ENCODE measurements at places on chromosomes 12 and 14. TPM values are rescaled to one million over a fixed set of nuclear protein-coding genes. Genes with fewer than 3 reads are reported as not detected.

- peak; percentile 85 for DNase-seq
- H3K4me1 ChIP-seq, result no peaks in the 10 kb centered on the region
- H3K36me3 ChIP-seq, result no peaks in the 10 kb centered on the region
- peak within 1 kb of the TSS; percentile 69 for H3K4me3 ChIP-seq
- no peak within 1 kb of the TSS for H3K27ac ChIP-seq
- peaks cover 21% of the 10 kb centered on the region for H3K27me3 ChIP-seq
Measured at GRCh38 chr12:56488041-56488955, at the start of gene GLS2. TSS of gene GLS2 (minus strand) at chr12:56488161. CDS start at chr12:56488118, 43 bp downstream.

GRCh38 chr12:12889701-12890100 is 1.7 kb upstream of the GPRC5A start:
- H3K27ac ChIP-seq, result no peak overlapping the region
- no peak for DNase-seq
- H3K4me3 ChIP-seq, result no peak overlapping the region
- peaks cover 20% of the 10 kb centered on the region for H3K4me1 ChIP-seq
- no peaks in the 10 kb centered on the region for H3K36me3 ChIP-seq

GRCh38 chr14:104356738-104357688 is 218.6 kb downstream of the KIF26A start:
- DNase-seq, result no peak
- no peaks in the 10 kb centered on the region for H3K36me3 ChIP-seq
- no peak overlapping the region for H3K27ac ChIP-seq
- no peak overlapping the region for H3K4me3 ChIP-seq
- H3K27me3 ChIP-seq, result no peaks in the 10 kb centered on the region
- no peaks in the 10 kb centered on the region for H3K4me1 ChIP-seq

DNA sequence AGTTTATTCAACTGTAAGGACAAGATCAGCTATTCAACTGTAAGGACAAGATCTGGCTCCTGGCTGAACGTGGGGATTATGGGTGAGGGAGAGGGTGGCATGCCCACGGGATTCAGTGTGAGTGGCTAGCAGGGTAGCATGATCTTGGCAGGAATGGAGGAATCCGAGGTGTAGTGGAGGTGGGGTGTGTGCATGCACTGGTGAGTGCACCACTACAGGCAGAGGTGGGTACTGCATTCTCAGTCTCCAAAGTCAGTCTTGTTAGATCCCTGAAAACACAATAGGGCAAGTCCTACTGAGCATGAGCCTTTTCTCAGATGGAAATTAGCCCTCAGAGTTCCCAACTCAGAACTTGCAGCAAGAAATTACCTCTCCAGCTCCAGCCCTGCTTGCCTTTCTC is 32.2 kb upstream of the DCD start:
- H3K27ac ChIP-seq, result no peak overlapping the region
- no peaks in the 10 kb centered on the region for H3K36me3 ChIP-seq
- DNase-seq, result peak; percentile 17
- H3K4me3 ChIP-seq, result no peak overlapping the region
- peaks cover 8% of the 10 kb centered on the region for H3K27me3 ChIP-seq

- peak overlapping the region; percentile 81 for H3K27ac ChIP-seq
- H3K36me3 ChIP-seq, result no peaks in the 10 kb centered on the region
- H3K4me1 ChIP-seq, result peaks cover 10% of the 10 kb centered on the region
- peak overlapping the region; percentile 34 for H3K4me3 ChIP-seq
- peak; percentile 88 for DNase-seq
Measured at GRCh38 chr14:92785667-92786426, 8.3 kb upstream of the GOLGA5 start.

GRCh38 chr12:80549298-80549697 is 105.3 kb downstream of the PTPRQ start:
- H3K27me3 ChIP-seq, result no peaks in the 10 kb centered on the region
- DNase-seq, result no peak
- peaks cover 29% of the 10 kb centered on the region for H3K4me1 ChIP-seq
- no peaks in the 10 kb centered on the region for H3K36me3 ChIP-seq
- no peak overlapping the region for H3K27ac ChIP-seq

DNA sequence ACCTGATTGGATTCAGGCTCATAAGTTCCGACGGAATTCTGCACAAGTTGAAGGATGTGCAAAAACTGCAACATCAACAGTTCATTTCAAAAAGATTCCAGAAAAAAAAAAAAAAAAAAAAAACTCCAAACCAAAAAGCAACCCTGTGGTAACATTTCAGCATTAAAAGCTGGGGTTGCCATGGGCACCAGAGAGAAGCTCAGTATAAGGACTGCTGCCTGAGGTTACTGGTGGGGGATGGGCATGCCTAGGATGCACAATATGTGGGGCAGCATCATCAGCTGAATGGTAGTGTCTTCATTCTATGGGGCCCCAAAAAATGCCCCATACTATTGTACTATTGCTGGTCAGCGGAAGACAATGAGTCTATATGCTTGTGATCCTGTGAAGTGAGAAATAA is 44.7 kb downstream of the MBIP start:
- no peaks in the 10 kb centered on the region for H3K4me1 ChIP-seq
- H3K36me3 ChIP-seq, result no peaks in the 10 kb centered on the region
- H3K27me3 ChIP-seq, result peaks cover 47% of the 10 kb centered on the region
- DNase-seq, result no peak

CLEC4D gene
- total RNA-seq, result not detected

ANKS1B gene
- not detected for total RNA-seq

ANO2 gene
- total RNA-seq, result not detected

IAPP gene
- not detected for total RNA-seq
